ENCODE measurements at places on chromosomes 2 and 18.
A peak's percentile ranks its signal among the peaks of the same experiment; 100 is the strongest.

DNA sequence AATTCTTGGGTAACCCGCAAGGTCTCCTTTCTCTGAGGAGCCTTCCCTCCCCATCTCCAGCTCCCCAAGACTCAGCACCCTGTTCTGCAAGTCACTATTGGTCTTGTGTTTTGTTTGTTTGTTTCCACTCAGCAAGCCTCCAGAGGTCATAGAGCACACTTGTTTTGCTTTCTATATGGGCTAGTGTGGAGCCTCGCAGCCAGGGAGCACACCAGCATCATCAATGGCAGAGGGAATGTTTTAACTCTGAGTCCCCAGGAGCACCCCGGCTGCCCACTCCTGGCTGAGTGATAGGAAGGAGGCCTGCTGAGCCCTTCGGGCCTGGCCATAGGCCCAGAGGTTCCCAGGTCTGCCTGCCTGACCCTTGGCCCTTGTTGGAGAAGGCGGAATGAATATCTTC, 36.6 kb downstream of the GLI2 start:
- DNase-seq = no peak

DNA sequence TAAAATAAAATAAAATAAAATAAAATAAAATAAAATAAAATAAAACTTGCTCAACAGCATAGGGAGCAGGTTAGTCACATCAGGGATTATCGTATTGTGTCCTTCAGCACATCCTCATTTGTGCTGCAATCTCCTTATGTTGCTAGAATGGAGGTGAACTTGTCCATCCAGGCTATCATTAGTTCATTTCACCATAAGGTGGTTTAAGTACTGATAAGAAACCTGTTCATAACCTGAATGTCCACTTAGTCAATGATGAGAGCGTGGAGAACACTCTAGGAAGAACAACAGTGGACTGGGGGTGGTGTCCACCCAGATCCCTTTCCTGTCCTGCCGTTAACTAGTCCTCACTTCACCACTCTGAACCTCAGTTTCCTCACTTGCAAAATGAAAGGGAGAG, 21.9 kb downstream of the DHRS9 start:
- no peak for DNase-seq

- no peak for DNase-seq
Observed at GRCh38 chr2:238106698-238107524, 6.8 kb downstream of the ESPNL start.

DNA sequence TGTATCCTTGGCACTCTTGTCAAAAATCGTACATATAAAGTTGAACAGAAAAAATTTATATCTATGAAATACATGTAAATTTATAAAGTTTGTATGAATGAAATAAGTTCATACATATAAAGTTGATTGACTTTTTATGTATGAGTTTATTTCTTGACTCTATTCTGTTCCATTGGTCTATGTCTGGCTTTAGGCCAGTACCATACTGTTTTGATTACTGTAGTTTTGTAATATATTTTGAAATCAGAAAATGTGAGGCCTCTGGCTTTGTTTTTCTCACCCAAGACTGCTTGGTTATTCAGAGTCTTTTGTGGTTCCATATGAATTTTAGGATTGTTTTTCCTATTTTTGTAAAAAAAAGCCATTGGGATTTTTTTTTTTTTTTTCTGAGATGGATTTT, 41.8 kb upstream of the SP9 start:
- DNase-seq = no peak

GRCh38 chr2:129803032-129803431, 176.4 kb upstream of the RAB6C start:
- DNase-seq = no peak

DNA sequence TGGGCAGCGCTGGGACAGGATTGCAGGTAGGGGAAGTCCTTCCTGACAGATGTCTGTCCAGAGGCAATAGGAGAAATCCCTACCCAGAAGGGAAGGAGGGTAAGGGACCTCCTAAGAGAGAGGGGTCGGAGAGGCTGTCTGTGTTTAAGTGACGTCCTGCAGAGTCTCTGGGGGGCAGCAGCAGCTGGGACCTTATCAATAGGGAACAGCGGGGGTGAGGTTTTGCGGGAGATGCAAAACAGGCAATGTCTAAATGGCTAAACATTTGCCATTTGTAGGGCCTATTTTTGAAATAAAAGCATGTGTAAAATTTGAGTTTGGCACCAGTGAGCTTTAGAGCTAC, 108.7 kb upstream of the HS6ST1 start:
- DNase-seq = no peak

DNA sequence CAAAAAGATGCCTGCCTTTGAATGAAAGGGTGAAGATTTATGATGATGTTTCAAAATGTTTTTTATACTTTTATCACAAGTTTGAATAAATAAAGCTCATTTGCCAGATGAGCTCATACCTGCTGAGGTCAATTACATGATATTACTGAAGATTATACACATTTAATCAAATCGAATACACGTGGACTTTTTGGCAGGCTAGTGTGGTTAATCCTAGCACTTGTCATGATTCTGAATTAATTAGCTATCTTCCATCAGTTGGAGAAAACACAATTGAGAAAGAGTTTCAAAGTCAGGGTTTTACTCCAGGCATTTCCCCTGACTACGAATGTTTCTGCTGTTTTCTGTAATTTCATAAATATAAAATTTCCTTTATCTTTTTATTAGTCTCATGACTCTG, 54.4 kb downstream of the LRPPRC start:
- DNase-seq = no peak

DNA sequence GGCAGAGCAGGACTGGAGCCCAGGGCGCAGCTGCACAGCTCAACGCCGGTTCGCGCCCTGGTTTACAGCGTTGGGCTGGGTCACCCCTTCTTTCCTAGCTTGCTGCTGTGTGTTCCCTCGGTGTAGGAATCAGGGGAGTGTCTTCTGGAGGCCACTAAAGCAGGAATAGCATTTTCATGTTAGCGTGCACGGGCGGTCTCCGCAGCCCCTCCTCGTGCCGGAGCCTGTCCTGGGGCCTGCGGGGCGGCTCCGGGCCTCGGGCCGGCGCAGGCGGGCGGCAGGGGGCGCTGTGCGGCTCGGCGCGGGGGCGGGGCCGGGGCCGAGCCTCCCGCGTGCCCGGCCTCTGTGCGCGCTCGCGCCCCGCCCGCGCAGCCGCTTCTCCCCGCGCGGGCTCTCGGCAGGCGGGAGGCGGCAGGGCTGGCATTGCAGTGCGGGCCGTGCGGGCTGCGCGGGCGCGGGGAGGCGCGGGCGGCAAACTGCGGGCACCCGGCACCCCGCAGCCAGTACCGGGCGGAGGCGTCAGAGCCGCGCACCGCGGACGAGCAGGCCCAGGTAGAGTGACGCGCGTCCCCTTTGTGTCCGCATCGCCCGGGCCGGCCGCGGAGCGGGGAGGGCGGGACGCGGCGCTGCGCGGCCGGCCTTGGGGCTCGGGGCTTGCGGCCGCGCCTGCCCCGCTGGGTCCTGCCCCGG, at the start of gene RNF144A:
TSS of gene RNF144A (plus strand) at position 342 of the 690 bp plus-strand sequence. CDS start 79,515 bp downstream, outside the sequence.
- peak; percentile 86 for DNase-seq
